Stimulated activated CD8-positive, alpha-beta memory T cell treated with anti-CD3 and anti-CD28 coated beads, Interleukin-7, amount 100 ng/mL, for 1 hour (primary cell): ENCODE measurements at places on chromosomes 2 and 18.

DNA sequence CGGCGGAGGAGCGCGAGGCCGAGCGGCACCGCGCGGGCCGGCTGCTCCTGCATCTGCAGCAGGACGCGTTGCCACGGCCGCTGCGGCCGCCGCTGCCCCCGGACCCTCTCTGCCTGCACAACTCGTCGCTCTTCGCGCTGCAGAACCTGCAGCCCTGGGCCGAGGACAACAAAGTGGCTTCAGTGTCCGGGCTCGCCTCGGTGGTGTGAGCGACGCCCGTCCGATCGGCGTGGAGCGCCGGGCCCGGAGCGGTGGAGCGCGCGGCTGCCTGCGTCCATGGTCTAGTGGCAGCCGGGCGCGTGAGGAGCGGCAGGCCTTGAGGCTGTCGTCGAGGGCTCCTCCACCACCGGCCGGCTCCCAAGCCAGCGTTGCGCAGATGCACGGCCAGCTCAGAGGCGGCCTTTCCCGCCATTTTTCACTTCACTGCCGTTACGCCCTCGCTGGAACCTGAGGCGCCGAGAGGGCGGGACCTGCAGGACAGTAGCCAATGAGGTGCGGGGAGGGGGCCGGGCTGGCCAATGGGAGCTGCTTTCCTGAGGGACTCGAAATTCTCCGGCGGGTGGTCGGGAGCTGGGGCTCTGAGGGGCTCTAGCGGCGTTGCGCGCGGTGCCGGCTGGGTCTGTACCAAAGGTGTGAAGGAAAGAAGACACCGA lies 1.9 kb downstream of the TLX2 start:
- DNase-seq = peak; percentile 37

DNA sequence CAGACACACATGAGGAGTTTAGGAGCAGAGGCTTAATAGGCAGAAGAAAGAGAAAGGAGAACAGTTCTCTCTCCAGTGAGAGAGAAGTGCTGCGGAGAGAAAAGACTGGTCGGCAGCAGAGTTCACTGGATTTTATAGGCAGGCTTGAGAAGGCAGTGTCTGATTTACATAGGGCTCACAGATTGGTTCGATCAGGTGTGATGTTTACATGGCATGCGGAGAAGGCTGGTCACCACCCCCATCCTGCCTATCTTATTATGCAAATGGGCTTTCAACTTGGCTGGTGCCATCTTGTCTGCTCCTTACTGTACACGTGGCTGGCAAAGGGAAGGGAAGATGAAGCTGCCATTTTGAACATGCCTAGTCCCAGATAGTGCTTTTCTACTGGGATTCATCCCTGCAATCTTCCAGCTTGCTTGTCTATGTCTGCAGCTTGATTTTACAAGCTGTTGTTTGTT lies 113.4 kb downstream of the AP1S3 start:
- DNase-seq = no peak

- no peak for DNase-seq
These were observed 115.6 kb downstream of the PPP1R1C start for GRCh38 chr2:182101263-182101662.

GRCh38 chr2:38245114-38245641 lies 131.9 kb downstream of the ATL2 start:
- DNase-seq = no peak

DNA sequence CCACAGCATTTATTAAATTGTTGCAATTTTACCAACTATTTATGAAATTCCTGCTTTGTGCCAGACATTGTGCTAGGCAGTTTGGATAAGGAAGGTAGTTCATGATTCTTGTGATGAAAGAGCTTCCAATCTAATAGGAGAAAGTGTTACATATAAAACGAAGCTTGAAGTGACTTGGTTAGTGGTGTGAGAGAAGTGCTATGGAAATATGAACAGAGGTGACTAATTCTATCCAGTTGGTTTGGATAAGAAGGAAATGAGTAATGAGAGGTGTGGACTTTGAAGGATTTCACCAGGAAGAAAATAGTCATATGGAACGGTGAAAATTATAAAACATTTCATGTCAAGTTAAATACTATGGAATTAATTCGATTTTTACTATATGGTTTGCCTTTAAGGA lies 48.6 kb downstream of the EML6 start:
- no peak for DNase-seq
